ENCODE measurements at places on chromosomes 13 and 19.

- no peak for DNase-seq
Measured at GRCh38 chr19:15223649-15224361, 8.4 kb downstream of the EPHX3 start.

DNA sequence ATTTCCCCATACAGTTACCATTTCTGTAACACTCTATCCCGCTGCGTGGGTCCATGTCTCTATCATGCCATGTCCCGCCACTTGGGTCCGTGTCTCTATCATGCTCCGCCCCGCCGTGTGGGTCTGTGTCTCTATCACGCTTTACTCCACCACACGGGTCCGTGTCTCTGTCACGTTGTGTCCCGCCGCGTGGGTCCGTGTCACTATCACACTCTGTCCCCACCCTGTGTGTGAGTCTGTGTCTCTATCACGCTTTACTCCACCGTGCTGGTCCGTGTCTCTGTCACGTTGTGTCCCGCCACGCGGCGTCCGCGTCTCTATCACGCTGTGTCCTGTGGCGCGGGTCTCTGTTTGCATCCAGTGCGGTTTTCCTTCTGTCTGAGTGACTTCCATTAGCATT, 11.6 kb downstream of the ADPRHL1 start:
- no peak for DNase-seq

DNA sequence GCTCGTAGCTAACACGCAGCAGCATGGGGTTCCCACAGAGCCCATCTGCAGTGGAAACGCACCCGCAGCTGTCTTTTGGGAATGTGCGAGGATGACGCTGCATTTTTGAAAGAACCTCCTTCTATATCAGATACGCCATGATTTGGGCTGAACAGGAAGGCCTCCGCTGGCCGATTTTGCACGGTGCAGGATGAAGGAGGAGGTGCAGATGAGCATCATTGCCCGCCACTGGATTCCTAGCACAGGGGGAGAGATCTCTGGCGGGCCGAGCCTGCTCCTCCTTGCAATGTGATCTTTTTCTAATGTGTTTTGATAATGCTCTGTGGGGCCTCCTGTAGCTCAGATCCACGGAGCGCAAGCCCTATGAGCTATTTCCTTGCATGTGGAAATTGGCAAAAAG, 55.5 kb downstream of the EFNB2 start:
- DNase-seq = no peak

DNA sequence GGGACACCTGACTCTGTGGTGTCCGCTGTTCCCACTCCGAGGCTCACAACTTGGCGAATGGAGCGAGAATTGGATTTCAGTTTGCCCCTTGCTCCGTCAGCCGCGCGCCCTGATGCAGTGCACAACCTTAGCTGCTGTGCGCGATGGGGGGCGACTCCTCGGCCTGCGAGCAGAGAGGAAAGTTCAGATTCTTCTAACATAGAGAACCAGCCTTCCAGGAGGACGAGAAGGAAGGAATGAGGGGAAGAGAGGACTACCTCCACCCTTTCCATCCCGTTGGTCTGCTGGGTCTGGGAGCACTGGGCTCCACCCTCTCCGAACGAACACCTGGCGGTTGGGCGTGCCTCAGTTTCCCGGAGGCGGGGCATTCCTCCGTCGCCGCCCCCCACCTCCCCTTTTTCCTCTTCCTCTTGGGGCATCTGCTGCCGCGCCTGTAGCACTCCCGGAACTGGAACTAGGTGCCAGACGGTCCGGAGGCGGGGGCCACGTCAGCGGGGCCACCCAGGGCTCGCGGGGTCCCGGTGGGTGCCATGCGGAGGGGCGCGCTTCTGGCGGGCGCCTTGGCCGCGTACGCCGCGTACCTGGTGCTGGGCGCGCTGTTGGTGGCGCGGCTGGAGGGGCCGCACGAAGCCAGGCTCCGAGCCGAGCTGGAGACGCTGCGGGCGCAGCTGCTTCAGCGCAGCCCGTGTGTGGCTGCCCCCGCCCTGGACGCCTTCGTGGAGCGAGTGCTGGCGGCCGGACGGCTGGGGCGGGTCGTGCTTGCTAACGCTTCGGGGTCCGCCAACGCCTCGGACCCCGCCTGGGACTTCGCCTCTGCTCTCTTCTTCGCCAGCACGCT, at the start of gene KCNK6:
Gene KCNK6, plus strand, starts transcription at position 425 of the 838 bp plus-strand sequence. Its CDS starts 106 bp downstream, at position 531.
- no peak for DNase-seq

DNA sequence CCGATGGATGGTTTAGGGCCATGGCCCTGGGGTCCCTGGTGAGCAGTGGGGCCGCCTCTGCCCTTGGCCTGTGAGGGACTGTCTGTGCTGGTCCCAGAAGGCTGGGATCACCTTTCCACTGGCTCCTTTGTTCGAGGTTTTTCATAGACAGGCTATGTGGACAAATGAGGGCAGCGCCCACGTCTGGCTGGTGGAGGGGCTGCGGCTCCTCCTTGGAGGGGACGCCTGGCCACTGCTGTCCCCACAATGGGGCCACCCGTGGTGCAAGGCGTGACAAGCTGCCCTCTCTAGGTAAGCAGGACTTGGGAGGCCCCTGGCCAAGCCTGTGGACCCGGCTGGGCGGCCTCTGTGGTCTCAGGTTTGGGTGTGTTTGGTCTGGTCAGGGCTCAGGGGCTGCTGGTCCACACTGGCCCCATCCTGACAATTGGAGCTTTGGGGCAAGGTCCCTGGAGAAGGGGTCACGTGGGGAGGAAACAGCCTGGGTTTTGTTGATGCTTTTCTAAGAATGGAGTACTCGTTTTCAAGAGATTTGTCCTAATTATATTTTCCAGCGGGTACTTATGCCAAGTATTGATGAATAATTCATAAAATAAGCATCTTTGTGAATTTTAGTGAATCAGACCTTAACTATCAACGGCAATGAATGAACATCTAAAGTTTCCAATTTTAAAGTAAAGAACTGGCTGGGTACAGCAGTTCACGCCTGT, 33.3 kb downstream of the MCF2L start:
- no peak for DNase-seq

- no peak for DNase-seq
Measured at GRCh38 chr13:67146523-67147130, 83.5 kb downstream of the PCDH9 start.

DNA sequence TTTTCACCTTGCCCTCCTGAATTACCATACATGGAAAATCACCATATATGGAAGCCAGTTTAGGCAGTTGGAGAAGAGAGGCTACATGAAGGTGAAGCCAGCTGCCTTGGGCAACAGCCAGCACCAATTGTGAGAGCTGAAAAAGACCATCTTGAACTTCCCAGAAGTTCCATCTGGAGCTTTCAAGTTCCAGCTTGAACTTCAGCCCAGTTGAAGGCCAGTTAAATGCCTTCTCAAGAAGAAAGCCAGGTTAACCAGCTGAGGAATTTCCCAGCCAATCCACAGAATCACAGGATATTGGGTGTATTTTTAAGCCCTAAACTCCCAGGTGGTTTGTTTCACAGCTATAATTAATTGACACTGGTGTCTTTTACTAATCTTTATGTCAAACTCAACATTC, 713.6 kb upstream of the MIR17HG start:
- no peak for DNase-seq

DNA sequence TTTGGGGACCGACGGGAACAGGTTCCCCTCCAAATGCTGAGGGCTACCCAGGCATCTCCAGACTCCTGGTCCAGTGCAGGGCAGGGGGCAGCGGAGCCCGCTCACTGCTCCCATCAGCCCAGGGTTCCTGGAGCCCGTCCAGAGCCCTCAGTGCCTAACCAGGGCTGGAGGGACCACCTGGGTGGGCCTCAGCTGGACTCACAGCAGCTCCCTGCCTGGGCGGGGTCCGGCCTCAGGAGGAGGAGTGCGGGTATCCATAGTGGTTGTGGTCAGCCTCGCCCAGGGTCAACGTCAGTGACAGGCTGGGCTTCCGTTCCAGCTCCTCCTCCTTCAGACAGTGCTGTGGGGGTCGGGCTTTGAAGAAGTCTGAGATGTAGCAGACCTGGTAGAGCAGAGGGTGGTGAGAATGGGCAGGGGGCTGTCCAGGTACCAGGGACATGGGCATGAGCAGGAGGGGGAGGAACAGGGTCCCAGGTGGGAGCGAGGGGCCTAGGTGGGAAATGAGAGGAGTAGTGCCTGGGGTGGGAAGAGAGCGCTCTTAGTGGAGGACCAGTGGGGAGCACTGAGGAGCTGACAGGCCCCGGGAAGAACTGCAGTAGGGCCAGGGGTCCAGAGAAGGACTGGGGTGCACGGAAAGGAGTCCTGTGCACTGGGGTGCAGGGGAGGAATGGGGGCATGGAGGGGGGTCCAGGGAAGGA, 9.9 kb downstream of the PLPP2 start:
- no peak for DNase-seq

- DNase-seq = no peak
Measured at GRCh38 chr13:40143106-40143505, 487.6 kb downstream of the COG6 start.

- no peak for DNase-seq
Measured at GRCh38 chr19:18860725-18861124, 29.0 kb downstream of the UPF1 start.

- no peak for DNase-seq
Measured at GRCh38 chr19:54142166-54142780, 4.7 kb downstream of the CNOT3 start.

DNA sequence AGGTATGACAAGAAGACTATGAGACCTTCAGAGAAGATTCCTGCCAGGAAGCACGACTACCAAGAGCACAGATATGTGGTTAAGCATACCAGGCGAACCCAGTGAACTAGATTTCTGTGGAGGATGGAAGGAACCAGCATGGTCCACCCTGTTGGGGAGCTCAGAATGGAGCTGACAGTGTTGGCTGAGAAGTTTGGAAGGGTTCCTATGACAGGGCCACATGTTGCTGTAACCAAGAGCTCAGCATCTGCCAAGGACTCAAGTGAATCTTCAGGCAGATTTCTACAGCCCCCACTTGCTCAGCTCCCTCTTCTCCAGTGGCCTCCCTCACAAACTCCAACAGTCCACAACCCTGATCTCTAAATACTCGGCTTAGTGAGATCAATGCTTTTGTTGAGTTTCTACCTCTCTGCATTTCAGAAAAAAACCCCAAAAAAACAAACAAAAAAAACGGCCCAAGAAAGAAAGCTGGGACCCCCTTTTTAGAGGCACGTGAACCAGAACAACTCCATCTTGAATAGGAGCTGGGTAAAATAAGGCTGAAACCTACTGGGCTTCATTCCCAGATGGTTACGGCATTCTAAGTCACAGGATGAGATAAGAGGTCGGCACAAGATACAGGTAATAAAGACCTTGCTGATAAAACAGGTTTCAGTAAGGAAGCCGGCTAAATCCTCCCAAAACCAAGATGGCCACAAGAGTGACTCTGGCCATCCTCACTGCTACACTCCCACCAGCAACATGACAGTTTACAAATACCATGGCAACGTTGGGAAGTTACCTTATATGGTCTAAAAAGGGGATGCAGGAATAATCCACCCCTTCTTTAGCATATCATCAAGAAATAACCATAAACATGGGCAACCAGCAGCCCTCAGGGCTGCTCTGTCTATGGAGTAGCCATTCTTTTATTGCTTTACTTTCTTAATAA, 691.1 kb downstream of the UQCRFS1 start:
- DNase-seq = no peak

DNA sequence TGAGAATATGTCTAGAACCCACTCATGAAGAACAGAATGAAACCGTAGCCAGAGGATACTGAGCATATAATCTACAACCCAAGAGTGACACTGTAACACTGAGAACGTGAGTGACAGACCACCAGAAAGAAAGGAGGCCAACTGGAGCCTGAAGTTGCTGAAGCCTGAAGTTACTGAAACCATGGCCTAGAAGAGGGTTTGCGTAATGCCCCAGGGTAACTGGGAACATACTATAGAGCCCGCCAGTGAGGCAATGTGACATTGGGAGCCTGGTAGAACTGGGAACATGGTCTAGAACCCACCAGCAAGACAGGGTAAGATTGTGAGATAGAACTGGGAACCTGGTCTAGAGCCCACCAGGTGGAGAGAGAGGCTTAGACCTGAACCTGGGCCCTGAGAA, 15.5 kb upstream of the TNFSF14 start:
- DNase-seq = no peak

- no peak for DNase-seq
Measured at GRCh38 chr13:42816538-42816937, 35.2 kb downstream of the FAM216B start.

DNA sequence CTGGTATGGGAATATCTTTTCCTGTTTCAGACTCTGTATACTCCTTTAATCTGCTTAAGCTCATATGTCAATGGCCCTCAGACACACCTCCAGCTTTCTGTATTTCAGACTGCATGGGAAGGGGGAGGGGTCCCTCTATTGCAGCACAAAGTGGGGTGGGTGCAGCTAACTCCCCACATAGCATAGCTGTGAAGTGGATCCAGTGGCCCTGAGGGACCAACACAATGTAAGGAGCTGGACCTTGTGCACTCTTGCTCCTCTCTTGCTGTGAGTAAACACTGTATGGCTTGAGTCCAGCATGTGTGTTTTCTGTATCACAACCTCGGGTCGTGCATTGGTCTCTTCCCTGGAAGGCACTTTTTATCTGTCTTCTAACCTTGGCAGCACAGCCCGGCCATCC, 669.9 kb downstream of the PCDH9 start:
- DNase-seq = no peak

GRCh38 chr13:95704510-95704909, 27.6 kb downstream of the DNAJC3 start:
- no peak for DNase-seq

DNA sequence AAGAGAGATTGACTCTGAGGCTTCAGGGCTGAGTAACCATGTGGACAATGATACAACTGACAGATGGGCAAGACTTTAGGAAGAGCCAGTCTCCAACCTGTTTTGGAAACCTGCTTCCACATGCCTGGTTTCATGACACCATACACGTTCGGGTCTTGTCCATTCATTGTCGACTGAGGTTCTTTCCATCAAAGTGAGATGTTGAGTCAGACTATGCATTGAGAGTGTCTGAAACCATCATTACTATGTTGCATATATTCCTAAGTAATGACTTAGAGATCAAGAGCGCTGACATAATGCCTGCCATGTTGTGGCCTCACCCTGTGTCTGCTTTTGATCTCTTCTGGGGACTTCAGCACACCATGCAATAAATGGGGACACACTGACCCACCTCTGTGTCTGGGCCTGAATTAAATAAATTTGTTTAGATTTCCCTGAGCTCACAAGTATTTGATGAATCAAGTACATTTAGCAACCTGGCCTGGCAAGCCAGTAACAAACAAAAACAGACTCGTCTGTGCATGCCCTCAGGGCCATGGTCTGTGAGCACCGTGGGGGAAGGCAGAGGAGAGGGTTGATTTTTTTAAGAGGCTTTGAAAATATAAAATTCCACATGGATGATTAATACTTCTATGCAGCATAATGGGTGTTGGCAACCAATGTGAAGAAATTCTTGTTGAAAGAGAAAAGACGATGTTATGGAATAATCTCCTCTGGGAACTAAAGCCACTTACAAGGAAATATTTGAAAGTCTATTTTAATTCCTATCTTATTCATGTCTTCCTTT, 49.9 kb upstream of the UBAC2 start:
- DNase-seq = no peak

- no peak for DNase-seq
Measured at GRCh38 chr19:7670150-7670783, 1.4 kb downstream of the RETN start.
